ENCODE measurements at places on chromosomes 3 and 15.

DNA sequence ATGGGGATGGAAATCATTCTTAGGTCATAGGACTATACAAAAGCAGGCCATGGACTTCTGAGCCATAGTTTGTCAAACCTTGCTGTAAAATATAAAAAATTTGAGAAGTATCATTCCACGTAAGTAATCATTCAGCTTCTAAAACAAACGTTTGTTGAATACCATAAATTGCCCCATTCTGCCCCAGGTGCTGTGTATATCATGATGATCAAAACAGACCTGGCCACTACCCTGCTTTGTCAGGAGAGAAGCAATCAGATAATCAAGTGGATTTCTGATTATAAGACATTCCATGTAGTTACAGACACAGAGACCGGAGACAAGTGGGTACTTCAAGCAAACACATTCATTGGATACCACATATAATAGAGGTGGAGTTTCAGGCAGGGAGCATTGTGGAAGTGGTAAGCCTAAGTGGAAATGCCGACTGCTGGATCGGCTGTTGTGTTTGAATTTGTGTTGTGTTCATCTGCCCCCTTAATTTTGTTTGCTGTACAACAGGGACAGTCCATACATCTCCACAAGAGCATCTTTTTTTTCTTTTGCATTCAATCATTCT is 61.7 kb downstream of the TGFBR2 start:
- DNase-seq: no peak

GRCh38 chr3:126025116-126025729 is 56.2 kb downstream of the ROPN1B start:
- DNase-seq: no peak

GRCh38 chr3:197775317-197775716 is 15.7 kb upstream of the LRCH3 start:
- DNase-seq: no peak

DNA sequence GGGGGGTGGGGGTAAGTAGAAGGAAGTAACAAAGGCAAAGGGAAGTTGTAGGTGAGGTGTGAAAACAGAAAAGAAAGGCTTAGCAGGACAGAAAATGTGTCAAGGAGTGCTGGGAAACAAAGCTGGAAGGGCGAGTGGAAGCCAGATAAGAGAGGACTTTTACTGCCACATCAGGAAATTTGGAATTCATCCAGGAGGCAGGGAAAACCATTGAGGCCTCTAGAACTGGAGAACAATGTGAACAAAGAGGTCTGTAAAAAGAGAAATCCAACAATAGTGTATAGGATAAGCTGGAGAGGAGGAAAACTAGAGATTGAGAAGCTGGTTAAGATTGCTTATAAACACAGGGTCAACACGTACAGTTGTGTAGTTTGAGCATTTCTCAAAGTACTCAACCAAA is 116.6 kb downstream of the NTRK3 start:
- DNase-seq: peak; percentile 21

- DNase-seq: no peak
These were observed 65.1 kb downstream of the EPHB1 start for GRCh38 chr3:134860141-134860540.

- DNase-seq: no peak
These were observed 20.0 kb upstream of the CRABP1 start for GRCh38 chr15:78320183-78320582.

GRCh38 chr15:79440355-79440908 is 8.3 kb downstream of the MINAR1 start:
- DNase-seq: no peak

DNA sequence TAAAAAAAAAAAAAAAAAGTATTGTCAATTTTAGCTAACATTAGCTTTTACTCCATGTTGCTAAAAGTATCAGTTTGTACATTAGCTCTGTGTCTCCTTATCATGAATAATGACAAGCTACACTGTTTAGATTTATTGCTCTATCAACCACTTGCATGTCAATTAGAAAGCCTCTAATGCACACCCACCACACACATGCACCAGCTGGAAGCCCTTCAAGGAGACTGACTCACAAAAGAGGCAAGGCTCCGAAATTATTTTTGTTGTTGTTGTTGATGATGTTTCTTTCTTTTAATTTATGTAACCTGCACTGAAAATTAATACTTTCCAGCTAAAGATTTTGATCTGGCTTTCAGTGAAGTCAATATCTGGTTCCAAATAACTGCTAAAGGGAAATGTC is 71.5 kb downstream of the ETFA start:
- peak; percentile 41 for DNase-seq

DNA sequence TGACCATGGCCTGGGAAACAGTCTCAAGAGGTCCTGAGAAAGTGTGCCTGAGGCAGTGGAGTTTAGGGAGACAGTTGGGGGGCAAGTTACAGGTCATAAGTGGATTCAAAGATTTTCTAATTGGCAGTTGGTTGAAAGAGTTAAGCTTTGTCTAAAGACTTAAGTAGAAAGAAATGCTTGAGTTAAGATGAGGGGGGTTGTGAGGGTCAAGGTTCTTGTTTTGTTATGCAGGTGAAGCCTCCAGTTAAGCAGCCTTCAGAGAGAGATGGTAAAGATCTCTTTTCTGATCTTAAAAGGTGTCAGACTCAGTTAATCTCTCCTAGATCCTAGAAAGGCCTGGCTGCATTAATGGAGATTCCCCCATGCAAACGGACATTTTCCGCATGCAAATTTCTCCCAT is 356.3 kb upstream of the C2CD4B start:
- no peak for DNase-seq

GRCh38 chr15:32818758-32819447 is 101.1 kb downstream of the GREM1 start:
- no peak for DNase-seq

DNA sequence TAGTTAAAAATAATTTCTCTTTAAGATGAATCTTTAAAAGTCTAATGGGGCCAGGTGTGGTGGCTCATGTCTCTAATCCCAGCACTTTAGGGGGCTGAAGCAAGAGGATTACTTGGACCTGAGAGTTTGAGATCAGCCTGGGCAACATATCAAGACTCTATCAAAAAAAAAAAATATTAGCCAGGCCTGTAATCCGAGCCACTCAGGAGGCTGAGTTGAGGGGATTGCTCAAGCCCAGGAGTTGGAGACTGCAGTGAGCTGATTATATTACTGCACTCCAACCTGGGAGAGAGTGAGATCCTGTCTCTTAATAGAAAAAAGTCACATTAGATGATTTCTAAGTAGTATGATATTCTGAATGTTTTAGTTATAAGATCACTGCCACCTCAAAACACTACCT is 322.0 kb upstream of the MANF start:
- DNase-seq: no peak

- DNase-seq: peak; percentile 25
These were observed 411.9 kb upstream of the CCDC54 start for GRCh38 chr3:106965307-106965706.

DNA sequence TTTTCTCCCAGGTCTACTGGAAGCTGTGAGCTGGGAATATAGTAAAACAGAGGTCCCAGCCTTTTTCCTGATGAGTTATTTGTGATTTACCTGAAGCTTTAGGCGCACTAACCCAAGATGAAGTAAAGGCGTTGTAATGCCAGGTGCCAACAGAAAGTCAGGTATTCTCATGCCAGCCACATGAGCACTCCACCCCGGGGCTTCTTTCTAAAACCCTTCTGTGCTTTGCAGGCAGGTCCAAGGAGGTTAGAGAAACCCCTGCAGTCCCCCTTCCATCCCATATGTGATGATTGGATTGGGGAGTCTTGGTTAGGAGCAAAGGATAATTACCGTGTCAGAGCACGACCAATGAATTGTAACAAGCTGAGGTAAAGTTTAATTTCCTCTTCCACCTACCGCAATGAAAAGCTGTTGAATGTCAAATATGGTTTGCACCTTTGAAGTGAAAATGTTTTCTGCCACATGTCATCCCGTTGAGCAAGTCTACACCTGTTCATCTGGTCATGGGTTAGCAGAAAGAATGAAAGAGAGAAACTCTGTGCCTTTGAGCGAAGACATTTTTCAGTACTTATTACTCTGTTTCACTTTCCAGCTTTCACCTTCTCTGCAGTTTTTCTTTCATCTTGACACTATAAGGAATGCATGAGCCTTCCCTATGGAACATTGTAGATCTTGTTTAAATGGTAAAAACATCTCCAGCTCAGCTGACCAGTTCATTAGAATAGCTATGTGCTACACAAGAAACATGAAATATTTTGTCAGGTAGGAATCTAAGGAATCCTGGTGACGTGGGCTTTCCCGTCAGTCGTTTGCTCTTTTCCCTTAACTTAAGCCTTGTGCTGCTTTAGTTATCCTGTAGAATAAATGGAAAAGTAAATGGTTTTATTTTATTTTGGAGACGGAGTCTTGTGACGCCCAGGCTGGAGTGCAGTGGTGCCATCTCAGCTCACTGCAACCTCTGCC is 204.6 kb upstream of the IL12A start:
- no peak for DNase-seq

- no peak for DNase-seq
These were observed 3.0 kb downstream of the PLA1A start for GRCh38 chr3:119600732-119601131.

- no peak for DNase-seq
These were observed 104.7 kb upstream of the ROBO1 start for GRCh38 chr3:79872483-79872882.

GRCh38 chr3:10753964-10754363 is 62.1 kb upstream of the SLC6A11 start:
- DNase-seq: no peak

- DNase-seq: peak; percentile 77
These were observed at the start of gene SHF for GRCh38 chr15:45187894-45188830. Gene SHF (minus strand): TSS chr15:45187966. CDS start chr15:45187951, 15 bp downstream.

DNA sequence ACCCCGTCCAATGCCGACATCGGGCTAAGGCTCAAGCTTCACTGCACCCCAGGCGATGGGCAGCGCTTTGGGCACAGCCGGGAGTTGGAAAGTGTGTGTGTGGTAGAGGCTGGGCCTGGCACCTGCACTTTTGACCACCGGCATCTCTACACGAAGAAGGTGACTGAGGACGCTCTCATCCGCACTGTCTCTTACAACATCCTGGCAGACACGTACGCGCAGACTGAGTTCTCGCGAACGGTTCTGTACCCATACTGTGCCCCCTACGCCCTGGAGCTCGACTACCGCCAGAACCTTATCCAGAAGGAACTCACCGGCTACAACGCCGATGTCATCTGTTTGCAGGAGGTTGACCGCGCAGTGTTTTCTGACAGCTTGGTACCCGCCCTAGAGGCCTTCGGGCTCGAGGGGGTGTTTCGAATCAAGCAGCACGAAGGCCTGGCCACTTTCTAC is 1.0 kb downstream of the PDE12 start:
- no peak for DNase-seq

GRCh38 chr15:68149059-68149458 is 56.1 kb downstream of the CALML4 start:
- no peak for DNase-seq

DNA sequence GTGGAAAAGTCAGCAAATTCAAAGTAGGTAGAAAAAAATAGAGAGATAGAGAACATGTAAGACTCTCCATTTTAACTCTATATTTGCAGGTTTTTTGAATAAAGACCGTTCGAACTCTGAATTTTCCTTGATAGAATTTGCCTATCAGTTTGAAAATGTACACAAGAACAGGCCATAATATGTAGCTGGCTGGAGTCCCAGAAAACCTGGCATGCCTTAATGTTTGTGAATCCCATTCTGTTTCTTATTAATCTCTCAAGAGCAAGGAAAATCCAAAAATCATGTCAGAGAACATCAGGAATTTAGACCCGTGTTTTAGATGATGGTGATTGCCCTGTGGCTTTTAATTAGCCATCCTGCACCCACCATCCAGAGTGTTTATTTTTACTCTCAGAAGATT is 7.2 kb upstream of the CFAP161 start:
- no peak for DNase-seq

DNA sequence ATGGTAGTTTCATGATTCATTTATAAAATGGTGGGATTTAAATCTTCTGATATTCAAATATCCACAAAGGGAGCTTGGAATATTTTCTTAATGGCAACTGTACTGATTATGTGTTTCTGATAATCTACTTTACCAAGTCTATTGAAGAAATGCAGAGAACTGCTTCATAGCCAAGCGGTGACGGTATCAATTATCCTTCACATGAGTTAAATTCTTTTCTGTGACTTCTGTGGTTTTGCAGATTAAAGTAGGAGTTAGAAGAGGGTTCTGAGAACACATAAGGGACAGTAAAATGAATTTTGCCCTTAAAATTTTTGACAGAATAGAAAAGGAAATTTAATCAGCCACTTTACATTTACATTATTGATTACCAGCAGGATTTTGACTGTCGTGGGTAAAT is 563.2 kb downstream of the GBE1 start:
- no peak for DNase-seq

DNA sequence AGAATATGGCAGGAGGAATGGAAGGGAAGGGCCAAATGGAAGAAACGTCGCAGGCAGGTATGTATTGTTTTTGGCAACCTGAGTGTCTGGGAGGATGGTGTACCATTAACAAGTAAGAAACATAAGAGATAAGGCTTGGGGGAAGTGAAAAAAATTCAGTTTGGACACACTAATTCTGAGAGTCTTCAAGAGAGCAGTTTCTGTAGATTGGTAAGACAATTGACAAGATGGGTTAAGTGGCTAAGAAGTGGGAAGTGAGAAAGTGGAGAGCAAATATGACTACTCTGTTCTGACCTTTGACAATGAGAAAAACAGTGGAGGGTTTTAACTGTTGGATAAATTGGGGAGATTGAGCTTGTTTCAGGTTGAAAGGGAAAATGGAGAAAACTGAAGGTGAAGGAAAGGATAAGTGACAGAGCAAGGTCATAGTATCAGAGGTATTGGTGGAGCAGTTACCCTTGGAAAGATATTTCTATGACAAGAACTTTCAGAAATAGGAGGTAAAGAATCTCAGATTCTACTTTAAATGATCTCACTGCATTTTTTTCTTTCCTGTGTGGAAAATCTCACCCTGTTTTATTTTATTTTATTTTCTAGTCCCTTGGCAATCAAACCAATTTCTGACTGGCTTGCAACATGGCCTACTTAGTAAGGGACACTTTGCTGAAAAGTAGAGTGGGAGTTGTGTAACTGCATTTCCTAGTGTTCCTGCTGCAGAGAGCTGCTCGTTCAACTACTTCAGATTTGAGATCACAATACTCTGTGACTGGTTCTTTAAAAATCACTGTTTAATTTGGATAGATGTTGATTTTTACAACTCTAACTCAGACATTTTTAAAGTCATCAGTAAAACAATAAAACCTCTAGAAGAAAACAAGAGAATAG is 23.1 kb upstream of the GABPB1 start:
- no peak for DNase-seq

DNA sequence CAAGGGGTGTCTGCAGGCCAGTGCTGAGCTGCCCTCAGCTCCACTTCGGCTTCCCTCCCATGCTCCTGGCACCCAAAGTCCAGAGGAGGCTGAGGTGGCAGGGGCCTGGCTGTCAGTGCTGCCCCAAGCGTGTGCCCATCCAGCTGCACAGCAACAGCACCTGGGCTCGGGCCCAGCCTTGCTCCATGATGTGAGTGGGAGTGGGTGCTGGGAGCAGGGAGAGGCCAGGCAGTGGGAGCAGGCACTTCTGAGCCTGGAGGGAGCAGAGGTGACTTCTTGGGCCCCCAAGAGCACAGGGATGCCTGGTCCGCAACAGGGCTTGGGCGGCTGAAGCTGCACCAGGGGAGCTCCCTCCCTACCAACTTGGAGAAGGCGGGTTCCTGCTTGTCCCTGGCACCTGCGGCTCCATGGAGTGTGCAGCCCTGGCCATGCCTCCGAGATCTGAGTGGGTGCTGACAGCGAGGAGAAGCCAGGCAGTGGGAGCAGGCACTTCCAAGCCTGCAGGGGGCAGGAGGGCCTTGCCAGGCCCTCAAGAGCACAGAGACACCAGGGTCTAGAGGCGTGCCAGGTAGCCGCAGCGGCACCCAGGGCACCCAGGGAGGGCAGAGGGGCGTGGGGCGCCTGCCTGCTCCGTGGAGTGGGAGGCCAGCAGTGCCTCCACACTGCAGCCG is 366.7 kb upstream of the SGO1 start:
- DNase-seq: no peak

- no peak for DNase-seq
These were observed 100.7 kb downstream of the SNRPN start for GRCh38 chr15:25055356-25056068.
